ENCODE measurements at places on chromosomes 7 and 10.

DNA sequence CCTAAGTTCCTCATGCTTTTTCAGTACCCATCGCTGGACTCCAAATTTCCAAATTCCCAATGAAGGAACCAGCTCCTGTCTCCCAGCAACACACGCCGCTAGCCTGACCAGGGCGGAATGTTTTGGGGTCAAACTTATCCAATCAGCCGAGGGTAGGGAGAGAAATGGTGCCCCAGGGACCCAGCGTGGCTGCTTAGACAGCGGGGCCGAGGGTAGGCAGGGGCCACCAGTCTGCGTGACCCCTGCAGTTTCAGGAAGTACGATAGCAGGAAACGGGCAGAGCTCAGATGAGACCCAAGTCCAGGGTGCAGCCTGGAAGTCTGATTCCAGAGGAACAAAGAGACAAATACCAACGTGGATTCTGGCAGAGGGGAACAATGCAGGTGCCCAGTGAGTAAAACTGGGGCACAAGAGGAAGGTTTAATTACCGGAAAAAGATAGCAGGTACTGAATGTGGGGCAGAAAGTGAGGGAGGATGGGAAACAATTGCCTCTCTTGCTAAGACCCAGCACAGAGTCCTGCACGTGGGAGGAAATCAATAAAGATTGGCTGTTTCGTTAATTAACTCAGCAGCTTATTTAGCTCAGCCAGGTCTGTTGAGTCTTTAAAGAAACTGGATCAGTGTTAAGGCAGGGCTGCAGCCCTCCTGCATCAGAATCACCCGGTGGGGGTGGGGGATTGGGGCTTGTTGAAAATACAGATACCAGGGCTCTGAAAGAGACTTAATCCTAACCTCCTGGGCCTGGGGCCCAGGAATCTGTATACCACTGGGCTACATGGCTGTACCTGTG lies 50.4 kb upstream of the NFE2L3 start:
- DNase-seq = no peak

GRCh38 chr10:103316087-103316486 lies 34.9 kb downstream of the PCGF6 start:
- no peak for DNase-seq

GRCh38 chr7:138029941-138030340 lies 28.1 kb upstream of the CREB3L2 start:
- no peak for DNase-seq

DNA sequence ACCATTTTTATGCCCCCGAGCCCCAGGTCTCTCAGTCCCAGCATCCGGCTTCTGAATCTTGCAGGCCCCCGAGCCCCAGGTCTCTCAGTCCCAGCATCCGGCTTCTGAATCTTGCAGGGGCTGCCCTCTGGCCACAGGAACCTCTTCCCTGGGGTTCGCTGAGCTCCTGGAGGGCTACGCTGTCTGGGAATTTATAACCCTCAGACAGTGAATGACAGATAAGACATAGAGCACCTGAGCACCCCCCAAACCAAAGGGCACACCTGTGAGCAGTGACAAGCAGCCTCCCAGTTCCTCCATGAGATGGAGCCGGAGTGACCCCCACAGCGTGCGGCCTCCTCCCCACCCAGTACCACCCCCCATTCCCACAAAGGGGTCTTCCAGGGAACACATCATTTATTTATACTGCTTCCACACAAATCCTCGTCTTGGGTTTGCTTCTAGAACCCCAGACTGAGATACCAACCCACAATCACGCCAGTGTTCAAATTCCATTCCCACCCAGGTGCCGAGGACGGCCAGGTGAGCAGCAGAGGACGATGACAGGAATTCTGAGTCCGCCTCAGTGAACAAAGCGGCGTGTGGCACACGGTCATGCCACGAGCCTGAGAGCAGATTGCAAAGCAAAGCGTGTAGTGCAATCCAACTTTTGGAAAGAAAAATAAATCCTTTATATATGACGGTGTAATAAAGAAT lies 57.7 kb upstream of the FAM20C start:
- no peak for DNase-seq

GRCh38 chr7:105643384-105643783 lies 62.1 kb upstream of the EFCAB10 start:
- DNase-seq = no peak

GRCh38 chr7:67990003-67990402 lies 993.4 kb downstream of the TYW1 start:
- DNase-seq = no peak

DNA sequence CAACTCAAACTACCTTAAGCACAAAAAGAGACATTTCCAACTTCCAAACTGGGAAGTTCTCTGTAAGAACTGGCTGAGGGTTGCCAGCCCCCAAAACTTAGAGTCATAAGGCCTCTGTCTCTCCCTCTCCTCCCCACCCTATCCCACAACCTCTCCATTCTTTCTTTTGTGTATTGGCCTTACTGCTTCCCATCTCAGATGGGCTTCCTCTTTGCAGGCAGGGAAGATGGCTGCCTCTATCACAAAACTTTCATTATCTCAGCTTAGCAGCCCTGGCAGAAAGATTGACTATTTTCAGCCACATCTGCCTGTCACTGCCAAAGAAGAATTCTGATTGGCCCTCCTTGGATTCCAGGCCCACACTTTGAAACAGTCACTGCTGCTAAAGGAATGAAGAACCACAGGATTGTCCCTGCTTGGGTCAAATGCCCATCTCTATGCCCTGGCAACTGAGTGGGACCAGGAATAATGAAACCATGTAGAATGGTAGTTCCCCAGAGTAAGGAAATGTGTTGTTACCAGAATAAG lies 58.0 kb upstream of the PRKAR2B start:
- DNase-seq = no peak

- no peak for DNase-seq
Measured at GRCh38 chr10:112723876-112724275, 226.2 kb upstream of the TCF7L2 start.

GRCh38 chr7:71937840-71938371 lies 474.2 kb downstream of the CALN1 start:
- DNase-seq = no peak

- DNase-seq = no peak
Measured at GRCh38 chr7:70156057-70156456, 557.8 kb downstream of the AUTS2 start.

DNA sequence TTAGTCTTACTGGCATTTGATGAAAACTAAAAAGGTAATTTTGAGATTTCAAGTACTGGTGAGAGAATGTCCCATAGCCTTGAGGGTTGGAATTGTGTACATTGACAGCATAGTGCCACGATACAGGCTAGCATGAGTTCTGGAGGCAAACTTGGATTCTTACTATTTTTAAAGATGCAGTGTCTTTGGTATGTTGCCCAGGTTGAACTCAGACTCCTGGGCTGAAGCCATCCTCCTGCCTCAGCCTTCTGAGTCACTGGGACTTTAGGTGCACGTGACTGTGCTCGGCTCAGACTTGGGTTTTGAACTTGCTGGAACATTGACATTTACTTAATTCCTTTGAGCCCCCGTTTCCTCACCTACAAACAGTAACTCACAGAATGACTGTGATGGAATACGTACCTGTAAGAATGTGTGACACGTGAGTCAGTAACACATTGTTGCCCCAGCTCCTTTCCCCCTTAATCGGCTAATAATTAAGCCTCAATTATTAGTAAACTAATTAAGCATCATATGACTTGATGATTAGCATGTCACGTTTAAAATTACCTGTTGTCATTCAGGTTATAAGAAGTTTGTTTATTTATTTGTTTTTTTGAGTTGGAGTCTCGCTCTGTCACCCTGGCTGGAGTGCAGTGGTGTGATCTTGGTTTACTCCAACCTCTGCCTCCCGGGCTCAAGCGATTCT lies 10.6 kb downstream of the DNAJB6 start:
- DNase-seq = no peak

DNA sequence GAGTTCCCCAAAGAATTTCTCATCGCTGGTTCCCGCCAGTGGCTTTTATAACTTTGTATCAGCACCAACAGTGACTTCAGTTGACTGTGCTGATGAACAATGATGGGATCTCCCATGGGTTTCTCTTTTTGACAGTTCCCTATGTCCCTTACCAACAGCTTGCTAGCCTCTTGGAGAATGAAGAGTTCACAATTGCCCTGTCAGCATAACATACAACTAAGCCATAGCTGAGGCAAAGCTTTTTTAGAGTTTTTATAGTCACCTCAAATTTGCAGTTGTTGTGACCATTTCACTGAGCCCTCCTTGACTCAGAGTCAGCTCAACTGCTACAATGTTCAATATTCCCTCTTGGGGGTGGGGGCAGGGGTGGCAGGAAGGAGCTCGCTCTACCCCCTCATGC lies 179.8 kb downstream of the TFEC start:
- DNase-seq = no peak
